Cerebellar cortex (tissue), 1 donor: ENCODE measurements at places on chromosomes 5 and 9.

DNA sequence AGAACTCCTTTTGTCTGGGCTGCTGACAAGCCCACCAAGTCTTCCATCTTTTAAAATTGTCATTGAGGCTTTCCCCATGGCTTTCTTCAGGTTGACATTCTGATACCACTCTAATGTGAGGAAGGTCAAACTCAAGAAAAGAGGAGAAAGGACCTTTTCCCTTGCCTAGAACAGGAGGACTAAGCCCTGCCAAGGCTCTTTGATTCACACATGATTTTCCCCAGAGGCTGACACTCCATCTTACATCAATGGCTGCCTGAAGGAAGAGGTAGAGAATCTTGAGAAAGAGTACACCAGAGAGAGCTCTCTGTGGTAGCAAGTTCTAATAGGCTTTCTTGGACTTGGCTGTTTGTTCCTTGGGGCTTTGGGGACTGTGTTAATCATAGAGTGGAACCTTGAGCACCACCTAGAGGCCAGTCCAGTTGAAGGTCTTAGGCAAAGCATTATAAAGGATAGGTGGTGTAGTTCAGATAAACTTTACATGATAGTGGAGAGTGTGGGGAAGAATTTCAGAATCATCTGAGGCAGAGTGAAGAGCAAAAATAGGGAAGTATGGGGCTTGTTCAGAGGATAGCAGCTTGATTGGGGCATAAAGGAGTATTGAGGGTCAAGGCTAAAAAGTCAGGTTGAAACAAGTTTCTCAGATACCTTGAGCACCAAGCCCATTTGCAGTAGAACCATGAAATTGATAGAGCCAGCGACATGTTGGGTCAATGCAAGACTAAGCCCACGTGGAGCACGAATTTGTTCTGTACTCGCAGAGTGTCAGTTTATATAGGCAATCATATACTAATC lies 36.7 kb downstream of the NDFIP1 start:
- peak; percentile 83 for DNase-seq

DNA sequence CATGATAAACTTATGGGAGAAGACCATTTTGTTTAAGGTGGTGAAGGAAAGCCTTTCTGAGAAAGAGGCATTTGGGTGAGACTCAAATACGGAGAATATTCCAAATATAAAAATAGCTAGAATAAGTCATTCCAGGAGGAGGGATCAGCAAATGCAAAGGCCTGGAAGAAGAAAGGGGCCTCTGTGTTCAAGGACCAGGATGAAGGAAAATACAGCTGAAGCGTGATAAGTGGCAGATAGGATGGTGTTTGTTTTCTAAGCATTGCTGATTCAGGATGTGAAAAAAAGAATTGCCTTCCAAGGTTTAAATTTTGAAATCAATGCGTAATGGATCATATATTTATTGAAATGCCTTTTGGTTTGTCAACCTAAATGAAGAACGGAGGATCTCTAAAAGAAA lies 59.4 kb upstream of the CAST start:
- DNase-seq: no peak

DNA sequence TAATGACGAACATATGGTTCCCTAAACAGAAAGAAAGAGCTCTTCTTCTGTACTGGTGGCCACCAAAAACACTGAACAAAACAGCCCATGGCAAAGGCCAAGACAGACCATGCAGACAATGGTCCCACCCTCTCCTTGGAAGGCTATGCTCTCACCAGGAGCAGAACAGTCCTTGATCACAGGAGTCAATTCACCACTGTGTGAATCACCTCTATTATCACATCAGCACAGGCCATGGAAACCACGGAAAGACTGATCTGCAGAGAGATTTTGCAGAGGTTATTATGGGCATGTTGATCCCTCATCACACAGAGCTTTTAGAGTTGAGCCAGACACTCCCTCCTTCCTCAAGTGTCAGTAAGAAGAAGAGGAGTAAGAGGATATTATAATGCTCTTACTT lies 134.0 kb upstream of the RASEF start:
- DNase-seq: no peak

DNA sequence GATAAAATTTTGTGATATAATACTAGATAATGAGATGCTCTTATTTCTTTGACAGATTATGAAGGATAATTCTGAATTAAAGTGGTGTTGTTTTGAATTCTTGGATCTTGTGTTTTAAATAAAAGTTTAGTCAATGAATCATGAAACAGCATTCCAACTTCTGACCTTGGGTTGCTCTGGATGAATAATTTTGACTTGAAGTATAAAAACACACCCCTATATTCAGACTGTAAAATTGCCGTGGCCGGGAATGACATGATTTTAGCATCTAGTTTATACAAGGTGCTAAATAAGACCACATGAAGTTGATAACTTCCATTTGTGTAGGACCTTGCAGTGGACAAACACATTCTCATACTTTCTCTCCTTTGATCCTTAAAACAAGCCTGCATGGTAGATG lies 67.2 kb upstream of the DAP start:
- DNase-seq: no peak

- no peak for DNase-seq
Observed at GRCh38 chr5:113190347-113190746, 213.7 kb downstream of the DCP2 start.

DNA sequence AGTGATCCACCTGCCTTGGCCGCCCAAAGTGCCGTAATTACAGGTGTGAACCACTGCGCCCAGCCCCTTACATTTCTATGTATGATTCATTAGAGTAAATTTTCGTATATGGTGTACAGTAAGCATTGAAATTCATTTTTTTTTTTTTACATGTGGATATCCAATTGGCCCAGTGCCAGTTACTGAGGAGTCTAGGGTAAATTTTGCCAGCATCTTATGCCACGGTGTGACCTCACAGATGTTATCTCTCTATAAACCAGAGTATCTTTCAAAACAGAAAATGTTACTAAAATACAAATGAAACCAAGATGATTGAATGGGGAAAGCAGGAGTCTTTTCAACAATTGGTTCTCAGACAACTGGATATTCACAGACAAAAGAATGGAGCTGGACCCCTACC lies 64.7 kb downstream of the IPPK start:
- DNase-seq: no peak

GRCh38 chr5:14457476-14457875 lies 124.1 kb upstream of the OTULINL start:
- DNase-seq: peak; percentile 28

GRCh38 chr5:107058803-107059202 lies 611.9 kb downstream of the EFNA5 start:
- no peak for DNase-seq

GRCh38 chr5:112973036-112973435 lies 3.6 kb upstream of the DCP2 start:
- no peak for DNase-seq
